KBM-7 (cell line): ENCODE measurements at places on chromosomes 1 and 21.

- DNase-seq: no peak
Measured at GRCh38 chr1:227170361-227171166, 147.7 kb downstream of the CDC42BPA start.

DNA sequence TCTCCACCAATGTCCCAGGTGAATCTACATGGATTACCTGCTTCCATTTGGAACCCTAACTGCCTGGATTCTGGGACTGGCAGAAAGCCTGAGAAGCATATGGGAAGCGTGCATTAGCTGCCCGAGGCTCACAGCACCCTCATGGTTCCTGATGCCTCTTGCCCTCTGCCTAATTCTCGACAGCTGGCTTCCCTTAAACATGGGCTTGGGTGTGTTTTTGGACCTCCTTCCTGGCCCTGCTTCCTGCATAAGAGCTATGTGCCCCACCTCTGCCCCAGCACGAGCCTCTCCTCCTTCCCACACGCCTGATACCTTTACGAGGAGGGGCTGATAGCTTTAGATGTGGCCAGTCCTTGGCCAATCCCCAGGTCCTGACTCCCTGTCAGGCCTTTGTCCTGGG is 152.4 kb upstream of the HMGB4 start:
- no peak for DNase-seq

DNA sequence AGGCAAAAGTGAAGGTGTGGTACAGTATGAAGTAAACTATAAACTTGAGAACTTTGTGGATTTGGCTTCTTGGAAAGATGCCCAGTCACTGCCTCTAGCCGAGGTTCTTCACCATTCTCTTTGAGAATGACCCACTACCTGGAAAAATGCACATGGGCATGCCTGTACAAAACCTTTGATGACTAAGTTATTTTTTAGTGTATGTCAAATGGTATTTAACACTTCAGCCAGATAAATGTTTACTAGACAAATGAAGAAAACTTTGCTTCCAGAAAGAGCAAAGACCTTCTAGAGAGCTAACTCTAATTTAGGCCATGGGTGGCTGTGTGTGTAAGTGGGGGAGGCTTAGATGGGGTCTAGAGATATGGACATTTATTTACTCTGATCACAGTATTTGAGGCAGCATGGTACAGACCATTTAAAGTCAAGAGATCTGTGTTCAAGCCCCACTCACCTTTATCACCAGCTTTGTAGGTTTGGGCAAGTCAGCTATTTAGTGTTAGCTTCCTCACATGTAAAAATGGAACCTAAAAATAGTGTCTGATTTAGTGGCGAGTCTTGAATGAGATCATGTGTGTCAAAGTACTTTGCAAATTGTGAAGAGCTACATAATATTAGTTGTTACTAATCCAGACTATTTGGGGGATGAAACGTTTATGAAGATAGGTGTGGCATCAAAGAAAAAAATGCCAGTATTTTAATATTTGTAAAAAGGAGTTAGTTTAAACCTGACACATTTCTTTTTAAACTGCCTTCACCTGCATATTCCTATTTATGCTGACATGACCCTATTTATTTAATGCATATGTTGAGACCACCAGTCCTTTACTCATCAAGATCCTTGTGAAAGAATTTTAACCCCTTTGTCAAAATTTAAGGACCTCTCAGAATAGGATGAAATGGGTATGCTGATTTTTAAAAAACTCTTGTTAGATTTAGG is 20.2 kb downstream of the NFYC start:
- DNase-seq: peak; percentile 50

DNA sequence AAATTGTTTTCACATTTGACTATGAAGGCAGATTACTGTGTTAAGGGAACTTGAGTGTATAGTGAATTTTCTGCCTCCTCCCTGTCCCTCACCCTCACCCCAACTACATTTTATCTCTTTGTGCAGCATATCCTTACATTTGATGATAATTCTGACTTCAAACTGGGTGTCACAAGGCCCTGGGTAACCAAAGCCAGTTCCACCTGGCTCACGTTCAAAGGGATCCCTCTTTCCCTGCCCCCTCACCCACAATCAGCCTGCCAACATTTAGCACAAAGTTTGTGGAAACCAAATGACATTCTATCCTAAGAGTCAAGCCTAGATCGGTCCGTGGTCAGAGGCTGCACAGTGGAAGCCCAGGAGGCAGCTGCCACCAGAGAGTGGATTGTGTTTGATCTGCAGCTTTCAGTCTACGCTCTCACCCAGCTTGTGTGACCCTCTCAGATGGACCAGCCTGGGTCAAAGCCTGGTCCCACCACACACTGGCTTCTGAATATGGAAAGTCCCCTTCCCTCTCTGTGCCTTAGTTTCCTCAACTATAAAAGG is 10.3 kb downstream of the KIAA0040 start:
- no peak for DNase-seq

DNA sequence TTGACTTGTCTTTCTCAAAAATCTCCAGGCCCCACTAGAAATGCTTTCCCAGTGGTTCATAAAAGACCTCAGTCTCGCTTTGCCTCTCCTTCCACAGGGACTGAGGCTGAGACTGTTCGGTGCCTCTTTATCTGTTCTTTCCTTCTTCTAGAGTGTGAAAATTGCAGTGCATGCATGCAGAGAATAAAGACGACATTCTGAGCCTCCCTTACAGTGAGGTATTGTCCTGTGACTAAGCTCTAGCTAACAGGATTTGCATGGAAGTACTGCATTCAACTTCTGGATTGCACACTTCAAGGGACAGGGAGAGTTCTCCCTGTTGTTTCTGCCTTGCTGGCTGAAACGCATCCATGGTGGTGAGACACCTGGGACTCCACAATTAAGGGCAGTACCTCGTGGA is 69.1 kb downstream of the COLGALT2 start:
- no peak for DNase-seq

DNA sequence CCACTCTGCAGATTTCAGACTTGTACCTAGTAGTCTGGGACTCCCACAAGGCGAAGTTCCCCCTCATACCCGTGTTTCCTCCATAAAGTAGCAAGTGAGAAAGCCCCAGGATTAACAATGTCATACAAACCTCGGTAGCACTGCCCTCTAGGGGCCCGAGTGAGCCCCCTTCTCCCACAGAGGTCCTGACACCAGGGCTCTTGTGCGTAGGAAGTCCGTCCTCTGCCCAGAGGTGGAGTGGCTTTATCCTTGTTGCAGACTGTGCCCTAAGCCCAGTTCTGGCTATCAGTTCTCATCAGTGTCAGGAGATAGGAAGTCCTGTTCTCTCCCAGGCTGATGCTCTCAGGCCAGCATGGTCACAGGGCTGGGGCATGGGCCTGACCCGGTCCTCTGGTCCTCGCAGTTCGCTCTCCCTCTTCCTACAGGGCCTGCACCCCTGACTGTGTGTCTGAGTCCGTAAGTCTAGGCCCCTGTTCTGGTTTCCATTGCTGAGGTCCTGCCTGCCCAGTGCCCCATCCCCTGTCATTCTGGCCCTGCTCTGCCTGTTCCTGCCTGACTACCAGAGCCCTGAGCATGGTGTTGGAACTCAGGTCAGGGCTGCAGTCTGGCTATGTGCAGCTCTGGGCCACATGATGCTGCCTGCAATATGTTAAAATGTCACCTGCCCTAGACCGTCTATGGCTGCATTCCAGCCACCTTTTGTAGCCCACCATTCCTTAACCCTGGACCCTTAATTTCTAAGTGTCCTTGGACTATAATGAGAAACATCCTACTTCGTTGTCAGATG is 285.6 kb downstream of the ASTN1 start:
- no peak for DNase-seq

DNA sequence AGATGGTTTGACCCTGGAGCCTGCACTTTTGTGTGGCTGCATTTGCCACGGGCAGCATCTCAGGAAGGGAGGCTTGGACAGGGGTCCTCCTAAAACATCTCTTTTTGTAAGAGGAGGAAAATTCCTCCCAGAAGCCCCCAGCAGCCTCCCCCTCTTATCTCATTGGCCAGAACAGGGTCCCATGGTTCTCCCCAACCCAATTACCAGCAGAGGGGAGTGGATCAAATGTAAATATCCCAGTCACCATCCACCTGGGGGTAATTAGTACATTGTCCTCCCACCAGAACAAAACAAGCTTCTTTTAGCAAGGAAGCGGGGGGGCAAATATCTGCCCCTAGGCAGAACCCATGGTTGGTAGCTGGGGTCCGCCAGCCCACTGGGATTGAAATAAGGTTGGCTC is 44.7 kb upstream of the TENT5B start:
- no peak for DNase-seq

DNA sequence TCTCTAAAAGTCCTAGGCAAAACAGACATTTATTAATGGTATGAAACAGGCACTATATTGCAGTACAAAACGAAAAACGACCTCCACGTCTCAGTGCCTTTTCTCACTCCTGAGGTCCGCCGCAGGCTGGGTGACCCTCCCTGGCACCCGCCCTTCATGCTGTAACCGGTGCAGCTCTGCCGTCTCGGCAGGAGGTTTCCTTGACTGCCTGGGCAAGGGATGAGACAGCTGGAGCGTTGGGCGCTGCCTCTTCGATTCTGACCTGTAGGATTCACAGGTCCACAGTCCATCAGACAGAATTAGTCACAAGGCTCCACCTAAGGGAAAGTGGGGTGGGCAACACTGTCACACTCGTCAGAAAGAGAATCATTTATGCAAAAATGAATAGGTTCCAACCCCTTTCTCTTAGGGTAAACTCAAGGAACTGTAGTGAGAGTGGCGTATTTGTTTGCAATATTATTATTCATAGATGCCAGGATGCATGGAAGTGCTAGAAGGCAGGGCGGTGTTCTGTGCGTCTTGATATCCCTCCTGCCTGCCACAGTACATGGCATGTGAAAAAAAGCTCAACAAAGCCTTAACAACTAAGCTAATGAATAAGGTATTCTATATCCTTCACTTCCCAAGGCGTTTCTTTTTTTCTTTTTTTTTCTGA is 23.5 kb upstream of the ZBTB18 start:
- DNase-seq: no peak

DNA sequence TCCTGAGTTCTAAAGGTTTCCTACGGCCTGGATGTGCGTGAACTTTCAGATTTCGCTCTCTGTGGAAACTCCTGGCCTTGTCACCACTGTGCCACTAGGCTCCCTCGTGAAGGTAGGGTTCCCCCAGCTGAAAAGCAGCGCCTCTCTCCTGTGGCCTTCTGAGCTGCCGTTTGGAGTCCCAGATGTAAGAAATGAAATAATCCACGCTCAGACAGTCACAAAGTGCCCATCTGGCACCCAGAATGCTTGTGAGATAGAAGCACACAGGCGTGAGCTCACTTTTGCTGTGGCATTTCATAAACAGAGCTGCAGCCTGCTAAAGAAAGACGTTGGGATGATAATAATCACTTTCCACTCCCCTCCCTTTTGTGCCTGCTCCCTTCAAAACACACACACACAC is 65.8 kb downstream of the LMO4 start:
- no peak for DNase-seq

DNA sequence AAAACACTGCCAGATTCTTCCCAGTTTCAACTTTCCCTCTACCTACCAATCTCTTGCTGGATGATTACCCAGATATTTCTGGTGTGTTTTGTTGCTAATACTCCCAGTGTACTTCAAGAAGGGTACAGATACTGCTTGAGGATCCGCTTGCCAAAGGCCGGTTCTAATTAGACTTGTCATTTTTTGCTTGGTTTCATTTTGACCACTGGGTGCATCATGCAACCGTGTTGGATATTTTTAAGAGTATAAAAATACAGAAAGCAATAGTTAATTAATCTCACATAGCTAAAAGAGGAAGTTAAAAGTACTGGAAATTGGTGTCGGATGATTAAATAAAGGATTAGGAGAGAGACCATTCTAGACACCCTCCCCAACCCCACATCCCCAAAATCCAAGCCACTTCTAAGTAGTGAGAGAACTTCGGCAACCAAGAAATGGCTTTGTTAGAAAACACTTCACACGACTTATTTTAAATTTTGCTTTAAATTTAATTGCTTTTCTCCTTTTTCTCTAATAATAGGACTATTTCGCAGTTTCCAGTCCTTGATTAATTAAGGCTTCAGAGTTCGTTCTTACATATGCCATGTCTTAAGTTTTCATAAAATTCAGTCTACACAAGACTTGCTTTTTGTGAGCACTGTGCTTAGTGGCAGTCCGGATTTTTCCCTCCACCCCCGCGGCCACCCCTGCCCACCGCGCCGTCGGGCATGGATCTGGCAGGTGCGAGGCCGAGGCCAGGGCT is 2.5 kb upstream of the CDKN2C start:
- DNase-seq: peak; percentile 60

DNA sequence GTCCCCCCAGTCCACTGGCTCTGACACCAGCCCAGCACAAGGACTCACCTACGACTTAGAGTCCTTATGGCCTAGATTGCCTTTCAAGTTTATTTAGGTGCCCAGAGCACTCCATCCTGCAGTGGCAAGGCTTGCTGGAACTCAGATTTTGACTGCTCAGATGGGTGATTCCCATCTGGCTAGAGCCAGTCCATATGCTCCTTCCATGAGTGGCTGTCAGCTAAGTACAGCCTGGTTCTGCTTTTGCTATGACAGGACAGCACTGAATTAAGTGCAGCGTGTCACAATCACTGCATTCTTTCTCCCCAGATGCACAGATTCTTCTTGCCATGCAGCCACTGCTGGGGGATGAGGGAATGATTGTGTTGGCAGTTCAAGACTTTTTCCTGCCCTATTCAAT is 43.8 kb downstream of the GPR52 start:
- no peak for DNase-seq

- peak; percentile 35 for DNase-seq
Measured at GRCh38 chr1:246110343-246111219, 396.5 kb downstream of the SMYD3 start.

GRCh38 chr1:29396438-29397255 is 160.3 kb downstream of the PTPRU start:
- no peak for DNase-seq

DNA sequence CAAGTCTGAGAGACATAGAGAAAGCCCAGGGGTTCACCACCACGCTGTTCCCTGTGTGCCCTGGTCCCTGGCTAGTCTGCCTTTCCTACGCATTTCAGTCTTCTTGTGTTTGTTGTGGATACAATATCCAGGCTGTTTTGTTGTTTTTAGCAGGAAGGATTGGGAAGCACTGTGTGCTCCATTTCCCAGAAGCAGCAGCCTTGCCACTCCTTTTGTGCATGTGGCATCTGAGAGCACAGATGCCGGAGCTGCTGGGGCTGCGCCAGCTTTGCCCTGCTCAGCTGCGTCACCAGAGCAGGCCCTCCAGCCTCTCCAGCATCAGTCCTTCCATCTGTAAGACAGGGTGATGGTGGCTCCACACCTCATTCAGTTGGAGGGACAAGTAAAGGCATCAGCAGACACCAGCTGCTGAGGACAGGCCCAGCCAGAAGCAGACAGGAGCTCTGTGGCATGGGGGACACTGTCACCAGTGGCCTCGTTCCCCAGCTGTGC is 94.4 kb upstream of the COL6A1 start:
- DNase-seq: no peak

DNA sequence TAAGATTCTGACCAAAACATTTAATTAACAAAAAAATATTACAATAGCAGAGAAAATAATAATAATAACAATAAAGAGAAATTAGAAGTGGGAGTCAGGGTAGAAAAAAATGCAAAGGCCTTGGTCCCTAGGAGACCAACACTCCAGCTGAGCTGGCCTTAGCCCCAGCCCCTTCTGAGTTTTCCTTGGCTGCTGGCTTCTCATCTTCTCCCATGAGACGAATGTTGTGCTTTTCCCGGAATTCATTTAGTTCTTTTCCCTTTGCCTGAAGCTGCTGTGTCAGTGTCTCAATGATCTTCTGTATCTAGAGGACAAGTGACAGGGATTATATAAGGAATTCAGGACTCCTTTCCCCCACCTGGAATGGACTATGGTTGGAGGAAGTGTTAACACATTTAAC is 2.4 kb downstream of the KLHDC9 start:
- DNase-seq: no peak

- DNase-seq: no peak
Measured at GRCh38 chr1:162233066-162233465, 143.6 kb downstream of the SPATA46 start.

- no peak for DNase-seq
Measured at GRCh38 chr21:33268737-33269441, 2.7 kb downstream of the IL10RB start.

- DNase-seq: no peak
Measured at GRCh38 chr1:33657833-33658232, 185.4 kb downstream of the ZSCAN20 start.
